AG10803 (cell line): ENCODE measurements at places on chromosomes 5 and 9.

GRCh38 chr5:5079876-5080275 is 60.3 kb upstream of the ADAMTS16 start:
- no peak for DNase-seq

GRCh38 chr9:114056527-114056926 is 21.6 kb downstream of the AMBP start:
- DNase-seq, result no peak

DNA sequence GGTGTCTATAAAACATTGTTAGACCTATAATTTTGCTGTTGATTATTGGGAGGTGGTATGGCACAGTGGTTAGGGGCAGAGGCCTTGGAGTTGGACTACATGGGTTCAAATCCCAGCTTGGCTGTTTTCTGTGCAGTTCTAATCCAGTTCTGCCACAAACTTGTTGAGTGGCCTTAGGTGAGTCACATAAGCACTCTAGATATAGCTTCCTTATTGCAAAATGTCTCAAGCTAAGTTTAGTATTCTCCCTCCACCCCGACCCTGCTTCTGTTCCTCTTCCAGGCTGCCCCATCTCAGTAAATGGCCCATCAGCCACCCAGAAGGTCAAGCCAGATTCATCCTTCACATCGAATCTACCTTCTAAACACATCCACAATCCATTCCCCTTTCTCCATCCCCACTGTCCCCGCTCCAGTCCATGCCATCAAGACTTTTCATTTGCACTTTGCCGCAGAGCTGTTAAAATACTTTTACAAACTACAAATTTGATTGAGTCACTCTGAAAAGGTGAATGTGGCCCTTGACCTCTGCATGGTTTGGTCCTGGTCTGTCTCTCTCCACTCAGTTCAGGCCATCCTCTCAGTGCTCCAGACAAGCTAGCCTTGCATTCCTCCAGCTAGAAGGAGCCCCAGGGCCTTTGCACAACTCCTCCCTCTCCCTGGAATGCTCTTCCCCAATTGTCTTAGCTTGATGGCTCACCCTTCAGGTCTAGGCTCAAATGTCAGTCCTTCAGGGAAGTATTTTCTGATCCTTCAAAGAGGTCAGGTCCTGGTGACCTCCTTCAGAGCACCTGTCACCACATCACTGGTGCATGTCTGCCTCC is 10.0 kb upstream of the HDHD3 start:
- no peak for DNase-seq

DNA sequence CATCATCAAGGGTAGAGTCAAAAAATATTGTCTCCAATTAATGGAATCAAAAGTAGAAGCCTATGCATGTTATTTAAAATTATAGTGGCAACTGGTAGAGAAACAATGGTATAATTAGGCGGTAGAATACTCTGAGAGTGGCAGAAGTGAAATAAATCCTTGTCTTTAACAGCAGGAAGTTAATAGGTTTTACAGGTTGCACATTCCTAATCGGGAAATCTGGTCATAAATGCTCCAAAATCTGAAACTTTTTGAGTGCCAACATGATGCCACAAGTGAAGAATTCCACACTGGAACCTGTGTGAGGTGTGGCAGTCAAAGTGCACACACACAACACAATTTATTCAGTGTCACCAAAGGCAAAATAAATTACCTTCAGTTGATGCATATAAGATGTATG is 433.4 kb downstream of the TAF11L14 start:
- no peak for DNase-seq

DNA sequence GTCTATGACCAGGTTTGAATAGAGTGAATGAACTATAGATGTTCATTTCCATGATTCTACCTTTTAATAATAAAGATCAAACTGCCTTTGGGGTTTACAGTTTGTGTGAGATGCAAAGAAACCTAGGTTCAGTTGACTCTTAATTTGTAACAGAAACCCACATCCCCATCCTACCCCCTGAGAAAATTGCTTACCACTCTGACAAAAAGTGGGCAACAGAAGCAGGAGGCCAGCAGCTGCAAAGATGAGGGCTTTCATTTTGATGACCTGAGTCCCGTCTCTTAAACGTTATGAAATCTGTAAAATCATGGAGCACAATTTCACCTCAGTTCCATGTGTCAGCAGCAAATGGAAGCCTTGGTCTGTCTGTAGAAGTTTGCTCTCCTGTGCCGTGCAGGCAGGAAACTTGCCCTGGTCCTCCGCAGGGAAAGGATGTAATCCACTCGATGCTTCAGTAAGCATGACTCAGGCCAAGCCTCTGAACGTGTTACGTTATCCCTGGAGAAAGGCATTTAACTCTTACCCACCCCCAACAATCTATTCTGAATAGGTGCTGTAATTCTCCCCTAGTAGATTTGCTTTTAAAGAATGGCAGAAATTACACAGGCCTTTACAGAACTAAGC is at the start of gene F2RL2:
TSS of gene F2RL2 (minus strand) at position 431 of the 624 bp plus-strand sequence. CDS start at position 258, 173 bp downstream.
- peak; percentile 64 for DNase-seq

DNA sequence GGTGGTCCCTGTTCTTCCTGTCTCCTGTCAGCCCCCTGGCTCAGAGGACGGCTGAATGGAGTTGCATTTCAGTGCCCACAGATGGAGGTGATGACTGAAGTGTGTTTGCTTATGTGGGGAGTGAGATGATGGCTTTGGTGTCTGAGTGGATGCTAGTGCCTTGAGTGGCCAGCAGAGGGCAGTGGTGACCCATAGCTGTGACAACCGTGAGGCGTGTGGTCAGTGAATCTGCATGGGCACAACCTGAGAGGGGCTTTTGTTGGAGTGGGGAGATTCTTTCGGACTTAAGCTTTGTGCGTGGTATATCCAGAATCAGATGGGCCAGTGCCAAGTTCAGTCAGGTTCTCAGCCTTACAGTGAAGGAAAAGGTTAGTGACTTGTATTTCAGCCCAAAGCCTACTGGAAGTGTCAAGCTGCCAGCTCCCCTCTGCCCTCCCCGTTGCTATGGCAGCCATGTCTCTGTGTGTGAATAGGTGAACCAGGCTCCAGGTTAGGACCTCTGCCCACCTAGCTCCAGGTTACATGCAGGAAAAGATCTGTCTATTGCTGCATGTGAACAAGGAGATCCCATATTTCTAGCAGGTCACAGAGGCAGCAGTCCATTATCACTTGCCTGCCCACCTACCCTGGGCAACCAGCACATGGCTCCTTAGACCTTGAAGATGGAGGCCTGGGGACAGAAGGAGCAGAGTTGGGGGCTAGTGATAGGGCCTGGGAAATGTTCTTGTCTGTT is 14.7 kb upstream of the CXXC5 start:
- peak; percentile 67 for DNase-seq

GRCh38 chr9:27829621-27830020 is 256.3 kb upstream of the C9orf72 start:
- DNase-seq, result no peak

- no peak for DNase-seq
These were observed 33.2 kb downstream of the HMCN2 start for GRCh38 chr9:130298662-130299279.

DNA sequence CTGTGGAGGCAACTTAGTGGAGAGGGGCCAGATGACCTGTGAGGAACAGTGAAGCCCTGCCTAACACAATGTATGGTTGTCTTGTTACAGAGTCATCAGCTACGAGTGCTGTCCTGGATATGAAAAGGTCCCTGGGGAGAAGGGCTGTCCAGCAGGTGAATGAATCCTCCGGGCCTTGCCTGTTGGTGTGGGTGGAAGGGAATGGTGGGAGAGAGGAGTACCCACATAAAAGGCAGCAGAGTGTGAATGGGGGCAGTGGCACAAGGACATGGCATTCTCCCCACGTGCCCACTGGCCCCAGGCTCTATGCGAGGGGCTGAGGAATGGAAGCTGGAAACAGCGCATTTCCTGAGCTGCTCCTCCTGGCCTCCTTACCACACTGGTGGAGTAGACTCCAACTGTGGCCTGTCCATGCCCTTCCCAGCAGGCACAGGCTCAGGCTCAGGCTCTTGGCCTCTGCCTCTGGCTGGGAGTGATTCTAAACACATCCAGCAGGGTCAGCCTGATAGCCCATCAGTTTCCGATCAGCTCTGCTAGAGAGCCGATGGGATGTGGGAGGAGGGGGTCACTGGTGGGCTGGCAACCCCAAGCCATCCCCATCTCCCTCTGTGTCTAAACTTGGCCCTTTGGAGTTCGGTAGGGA is 15.3 kb downstream of the TGFBI start:
- no peak for DNase-seq

DNA sequence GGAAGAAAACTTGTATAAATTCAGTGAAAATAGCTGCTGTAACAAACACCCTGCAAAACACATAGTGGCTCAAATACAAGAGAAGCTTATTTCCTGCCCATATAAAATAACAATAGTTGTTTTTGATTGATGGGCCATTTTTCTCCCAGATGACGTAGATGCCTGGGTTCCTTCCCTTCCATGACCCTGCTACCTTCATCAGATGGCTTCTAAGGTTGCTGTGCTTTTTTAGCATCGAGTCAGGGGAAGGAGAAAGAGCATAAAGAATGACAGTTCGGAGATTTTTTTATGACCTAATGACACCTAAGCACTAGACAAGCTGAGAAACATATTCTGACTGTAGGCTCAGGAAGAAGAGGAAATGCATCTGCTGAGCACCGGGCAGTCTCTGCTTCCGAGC is 34.7 kb upstream of the DPYSL3 start:
- no peak for DNase-seq

- DNase-seq, result no peak
These were observed 3.7 kb downstream of the SPATA31E1 start for GRCh38 chr9:87886210-87886932.

- peak; percentile 95 for DNase-seq
These were observed 72.7 kb upstream of the NREP start for GRCh38 chr5:111829701-111830100.

- peak; percentile 67 for DNase-seq
These were observed 1.2 kb downstream of the PDLIM7 start for GRCh38 chr5:177496070-177496726.

DNA sequence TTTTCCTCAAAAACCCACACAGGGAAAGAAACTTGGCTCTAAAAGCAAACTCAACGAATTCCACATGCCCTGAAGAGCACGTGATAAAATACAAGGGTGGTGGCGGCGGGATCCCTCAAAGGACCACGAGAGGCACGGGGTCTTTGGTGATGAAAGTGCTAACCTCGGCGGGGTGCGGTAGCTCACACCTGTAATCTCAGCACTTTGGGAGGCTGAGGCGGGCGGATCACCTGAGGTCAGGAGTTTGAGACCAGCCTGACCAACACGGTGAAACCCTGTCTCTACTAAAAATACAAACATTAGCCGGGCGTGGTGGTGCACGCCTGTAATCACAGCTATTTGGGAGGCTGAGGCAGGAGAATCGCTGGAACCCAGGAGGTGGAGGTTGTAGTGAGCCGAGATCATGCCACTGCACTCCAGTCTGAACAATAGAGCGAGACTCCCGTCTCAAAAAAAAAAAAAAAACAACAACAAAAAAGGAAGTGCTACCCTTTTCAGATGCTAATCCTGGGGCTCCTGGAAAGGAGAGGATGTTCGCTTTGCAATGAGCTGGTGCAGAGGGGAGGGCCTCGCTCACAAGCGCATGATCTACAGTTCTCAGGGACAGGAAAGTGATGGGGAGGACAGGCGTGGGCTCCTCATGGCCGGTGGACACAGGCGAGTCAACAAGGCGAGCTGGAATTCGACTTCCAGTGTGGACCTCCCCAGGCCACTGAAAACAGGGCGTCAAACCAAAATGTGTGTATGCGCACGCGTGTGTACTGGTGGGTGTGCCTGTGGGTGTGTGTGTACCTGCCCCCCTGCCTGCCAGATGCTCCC is 54.1 kb downstream of the USP20 start:
- no peak for DNase-seq

DNA sequence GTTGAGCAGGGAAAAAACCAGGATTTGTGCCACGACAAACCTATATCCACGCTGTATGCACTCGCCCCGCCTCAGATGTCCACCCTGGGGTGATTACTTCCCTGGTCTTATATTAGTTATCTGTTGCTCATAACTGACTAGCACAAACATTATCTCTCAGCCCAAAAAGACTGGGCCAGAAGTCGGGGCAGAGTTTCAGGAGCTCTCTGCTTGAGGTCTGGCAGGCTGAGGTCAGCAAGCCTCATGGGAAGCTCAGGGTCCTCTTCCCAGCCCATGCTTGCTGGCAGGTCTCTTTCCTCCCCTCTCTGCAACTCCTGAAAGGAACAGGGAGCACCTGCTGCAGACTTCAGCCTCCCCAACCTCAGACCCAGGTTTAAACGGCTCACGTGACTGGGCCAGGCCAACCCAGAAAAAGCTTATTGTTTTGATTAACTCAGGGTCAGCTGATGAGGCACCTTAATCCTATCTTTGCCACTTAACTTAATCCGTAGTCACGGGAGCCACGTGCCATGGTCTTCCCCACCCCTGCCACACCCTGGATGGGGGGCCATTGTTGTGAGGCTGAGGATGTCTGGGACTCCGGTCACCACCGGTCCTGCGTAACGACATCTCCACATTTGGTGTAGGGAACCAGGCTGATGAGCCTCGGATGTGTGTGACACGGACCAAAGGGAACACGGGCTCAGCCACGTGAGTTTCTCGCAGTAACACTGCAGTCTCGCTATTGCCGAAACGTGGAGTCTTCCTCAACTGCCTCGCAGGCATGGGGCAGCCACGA is 123.7 kb upstream of the IRX4 start:
- DNase-seq, result no peak

GRCh38 chr5:107765805-107766063 is 95.0 kb upstream of the EFNA5 start:
- DNase-seq, result no peak

DNA sequence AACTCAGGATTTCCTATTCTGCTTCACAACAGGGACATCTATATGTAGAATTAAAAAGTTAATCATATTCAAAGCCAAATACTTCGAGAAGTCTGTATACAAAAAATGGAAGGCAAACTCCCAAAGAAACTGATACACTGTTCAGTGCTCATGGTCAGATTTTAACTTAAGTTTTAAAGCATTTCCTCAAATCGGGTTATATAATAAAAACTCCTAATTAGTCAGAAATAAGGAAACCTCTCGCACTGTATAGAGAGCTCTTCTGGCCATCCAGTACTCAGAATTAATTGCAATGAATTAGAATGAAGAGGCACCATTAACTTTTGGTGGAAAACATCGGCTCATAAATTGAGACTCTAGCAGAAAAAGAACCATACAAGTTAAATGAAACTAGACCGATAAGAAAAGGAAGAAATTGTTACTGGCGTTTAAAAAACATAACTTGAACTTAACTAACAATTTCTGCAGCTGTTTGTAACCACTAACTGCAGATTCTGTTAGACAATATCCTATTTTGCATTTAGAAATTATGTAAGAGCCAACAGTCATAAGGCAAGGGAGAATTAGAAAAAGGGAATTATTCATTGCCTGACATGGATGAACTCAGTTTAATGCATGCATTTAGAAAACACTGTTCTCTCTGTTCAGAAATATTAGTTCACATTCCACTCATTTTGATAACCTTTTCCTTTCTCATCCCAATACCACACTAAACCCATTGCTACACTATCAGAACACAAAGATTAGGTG is 96.6 kb downstream of the FNBP1 start:
- no peak for DNase-seq

GRCh38 chr5:158639881-158640592 is 459.7 kb downstream of the EBF1 start:
- DNase-seq, result peak; percentile 53

- no peak for DNase-seq
These were observed 115.7 kb downstream of the FBXO38 start for GRCh38 chr5:148499452-148499851.
